ENCODE measurements at places on chromosomes 16 and 17.

DNA sequence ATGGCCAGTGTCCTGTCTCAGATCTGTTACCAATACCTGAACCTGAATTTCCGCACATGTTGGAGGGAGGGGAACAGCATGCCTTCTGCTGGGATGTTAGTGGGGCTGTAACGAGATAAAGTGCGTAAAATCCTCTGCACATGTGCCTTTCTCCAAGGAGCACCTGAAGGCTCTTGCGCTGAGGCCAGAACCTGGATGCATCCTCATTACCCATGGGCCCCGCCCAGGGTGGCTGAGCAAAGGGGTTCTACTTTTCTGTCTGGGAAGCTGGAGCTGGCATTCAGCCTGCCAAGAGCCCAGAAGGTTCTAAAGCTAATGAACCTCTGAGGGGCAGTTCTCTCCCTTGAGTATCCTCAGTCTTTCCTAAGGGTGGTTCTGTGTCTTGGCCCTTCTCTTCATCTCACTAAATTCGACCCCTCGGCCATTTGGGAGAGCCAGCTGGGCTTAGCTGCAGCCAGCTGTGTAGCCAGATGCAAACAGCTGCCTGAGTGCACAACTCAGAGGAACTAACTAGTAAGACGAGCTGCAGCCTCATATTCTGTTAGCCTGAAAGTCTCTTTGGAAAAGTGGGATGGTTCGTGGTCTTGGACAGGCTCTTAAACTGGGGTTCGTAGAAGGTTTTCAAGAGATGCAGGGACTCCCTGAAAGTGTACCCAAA lies 2.5 kb downstream of the ITGA3 start:
- no peak for DNase-seq

DNA sequence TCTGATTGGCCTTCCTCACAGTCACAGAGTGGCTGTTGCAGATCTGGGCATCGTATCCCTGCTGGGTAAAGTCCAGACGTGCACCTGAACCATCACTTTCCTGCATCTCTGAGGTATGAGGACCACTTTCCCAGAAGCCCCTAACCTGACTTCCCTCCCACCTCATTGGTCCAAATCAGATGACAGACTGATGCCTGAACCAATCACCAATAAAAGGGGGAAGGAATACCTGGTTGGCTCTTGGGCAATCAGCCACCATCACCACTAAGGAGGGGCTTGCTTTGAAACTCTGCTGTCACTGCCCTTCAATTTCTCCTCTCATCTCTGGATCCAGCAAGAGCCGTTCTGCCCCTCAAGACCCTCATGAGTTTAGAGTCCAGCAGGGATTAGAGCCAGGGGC lies 13.6 kb upstream of the WFDC1 start:
- no peak for DNase-seq

- no peak for DNase-seq
Measured at GRCh38 chr17:35559495-35560210, 966 bp downstream of the SLFN14 start.

DNA sequence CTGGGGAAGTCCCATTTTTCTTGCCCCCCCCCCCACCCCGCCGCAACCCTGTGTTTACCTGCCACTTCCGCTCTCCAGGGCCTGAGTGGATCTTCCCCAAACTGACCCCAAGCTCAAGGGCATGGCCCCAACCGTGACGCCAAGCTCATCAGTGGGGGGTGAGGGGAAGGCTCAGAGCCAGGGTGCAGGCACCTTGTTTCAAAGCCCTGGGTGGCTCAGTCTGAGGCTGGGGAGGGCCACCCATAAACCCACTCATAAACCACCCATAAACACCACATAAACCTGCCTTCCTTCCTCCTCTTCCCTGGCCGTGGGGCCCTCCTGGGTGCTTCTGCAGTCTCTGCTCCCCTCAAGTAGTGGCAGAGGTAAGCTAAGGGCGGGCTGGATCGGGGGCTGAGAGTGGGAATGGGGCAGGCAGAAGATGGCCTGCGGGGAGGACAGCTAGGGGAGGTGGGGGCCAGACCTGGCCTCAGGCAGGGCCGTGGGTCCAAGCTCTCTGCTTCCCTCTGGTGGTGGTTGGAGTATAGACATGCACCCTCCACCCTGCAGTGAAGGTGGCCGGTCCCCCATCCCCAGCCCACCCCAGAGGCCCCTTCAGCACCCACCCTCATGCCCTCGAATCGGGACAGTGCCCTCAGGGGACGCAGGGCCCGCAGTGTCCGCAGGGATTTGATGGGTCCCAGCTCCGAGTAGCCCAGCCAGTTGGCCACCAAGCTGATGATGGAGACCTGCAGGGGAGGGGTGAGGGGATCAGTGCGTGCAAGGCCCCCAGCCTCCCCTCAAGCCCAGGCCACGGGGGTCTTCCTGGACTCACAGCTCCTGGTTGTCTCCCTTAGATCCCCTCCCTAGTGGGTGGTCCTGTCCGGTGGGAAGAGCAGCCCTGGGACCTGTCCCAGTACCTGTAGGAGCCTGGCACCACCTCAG lies 14.6 kb upstream of the CD79B start:
- DNase-seq, result no peak

GRCh38 chr17:866568-867103 lies 84.5 kb downstream of the MRM3 start:
- no peak for DNase-seq

DNA sequence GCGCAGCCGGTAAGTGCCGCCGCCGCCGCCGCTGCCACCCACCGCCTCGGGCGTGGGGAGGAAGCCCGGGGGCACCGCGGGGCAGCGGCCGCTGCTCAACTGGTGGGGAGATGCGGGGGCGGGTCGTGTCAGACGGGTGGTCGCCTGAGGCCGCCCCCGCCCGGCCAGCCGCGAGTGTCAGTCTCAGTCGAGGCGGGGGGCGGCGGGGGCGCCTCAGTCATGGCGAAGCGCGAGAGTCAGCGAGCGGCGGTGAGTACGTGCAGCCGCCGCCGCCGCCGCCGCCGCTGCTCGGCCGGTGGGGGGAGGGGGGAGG lies 76.2 kb downstream of the CHD9 start:
- DNase-seq, result no peak

- no peak for DNase-seq
Measured at GRCh38 chr17:58626905-58627304, 64.9 kb downstream of the TEX14 start.

DNA sequence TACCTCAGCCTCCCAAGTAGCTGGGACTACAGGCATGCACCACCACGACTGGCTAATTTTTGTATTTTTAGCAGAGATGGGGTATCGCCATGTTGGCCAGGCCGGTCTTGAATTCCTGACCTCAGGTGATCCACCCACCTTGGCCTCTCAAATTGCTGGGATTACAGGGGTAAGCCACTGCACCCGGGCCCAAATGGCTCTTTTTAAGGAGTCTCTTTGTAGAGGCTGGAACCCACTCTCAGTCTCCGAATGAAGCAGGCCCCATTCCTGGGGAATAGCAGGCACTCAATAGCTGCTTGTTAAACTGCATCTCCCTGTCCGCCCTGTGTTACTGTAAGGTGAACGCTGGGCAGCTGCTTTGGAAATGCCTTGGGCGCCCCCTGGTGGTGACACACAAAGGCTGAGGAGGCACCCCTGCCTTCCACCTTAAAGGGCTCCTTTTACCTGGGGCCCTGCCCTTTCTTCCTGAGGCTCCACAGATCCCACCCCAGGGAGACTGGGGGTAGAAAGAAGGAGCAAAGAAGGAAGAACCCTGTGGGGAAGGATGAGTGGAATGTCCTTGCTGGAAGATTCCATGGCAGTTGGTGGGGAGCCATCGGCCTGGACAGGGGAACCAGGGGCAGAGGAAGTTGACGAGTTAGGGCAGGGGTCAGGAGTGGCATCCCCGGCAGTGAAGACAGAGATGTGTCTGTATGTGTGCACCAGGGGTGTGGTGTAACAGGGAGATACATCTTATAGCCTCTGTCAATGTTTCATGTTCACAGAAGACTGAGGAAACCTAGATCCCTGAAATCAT lies 6.1 kb upstream of the SP2 start:
- DNase-seq, result no peak

- DNase-seq, result no peak
Measured at GRCh38 chr17:64259922-64260321, 3.1 kb downstream of the TEX2 start.

- no peak for DNase-seq
Measured at GRCh38 chr16:88686062-88686438, 257 bp downstream of the SNAI3 start.

DNA sequence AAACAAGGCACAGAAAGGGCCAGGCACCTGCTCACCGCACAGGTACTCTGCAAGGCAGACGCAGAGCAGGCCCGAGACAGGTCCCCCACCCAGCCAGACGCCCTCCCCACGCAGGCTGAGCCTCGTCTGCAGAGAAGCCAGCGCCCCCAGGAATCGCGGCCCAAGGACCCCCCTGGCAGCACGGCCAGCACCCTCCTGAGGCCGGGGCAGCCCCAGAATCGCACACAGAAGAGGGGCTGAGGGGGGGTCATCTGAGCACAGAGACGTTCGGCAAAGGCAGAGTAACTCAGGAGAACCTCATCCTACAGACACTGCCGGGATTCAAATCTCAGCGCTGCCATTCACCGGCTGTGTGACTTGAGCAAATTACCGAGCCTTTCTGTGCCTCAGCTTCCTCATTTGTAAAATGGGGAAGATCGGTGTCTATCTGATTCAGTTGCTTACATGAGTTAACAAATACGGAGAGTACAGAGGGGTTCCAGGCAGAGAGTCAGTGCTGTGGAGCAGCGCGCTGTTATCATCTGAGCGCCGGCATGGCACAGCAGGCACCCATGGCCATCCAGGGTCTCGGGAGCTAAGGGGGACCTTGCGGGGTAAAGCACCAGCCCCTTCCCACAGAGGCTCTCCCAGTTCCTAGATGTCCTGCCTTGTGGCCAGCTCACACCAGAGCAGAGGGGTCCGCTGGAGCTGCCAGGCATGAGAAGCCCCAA lies 10.4 kb downstream of the EMC6 start:
- no peak for DNase-seq

DNA sequence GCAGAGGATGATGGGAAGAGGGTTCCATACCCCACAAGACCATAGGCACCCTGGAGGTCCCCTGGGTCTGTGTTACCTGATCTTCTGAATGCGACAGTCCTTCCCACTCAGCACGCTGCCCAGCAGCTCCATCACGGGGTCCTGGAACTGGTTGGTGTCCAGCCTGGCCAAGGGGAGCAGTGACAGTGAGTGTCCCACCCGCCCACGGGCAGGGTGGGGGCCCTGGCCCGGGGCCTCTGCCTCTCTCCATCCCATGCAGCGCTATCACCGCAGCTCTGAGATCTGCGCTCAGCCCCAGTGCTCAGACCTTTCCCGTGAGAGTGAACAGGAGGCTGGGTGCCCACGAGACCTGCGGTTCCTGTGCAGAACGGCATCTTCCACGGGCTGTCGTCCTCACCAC lies 15.6 kb downstream of the NLRC3 start:
- no peak for DNase-seq

GRCh38 chr16:74451951-74452758 lies 30.9 kb upstream of the CLEC18B start:
- DNase-seq, result no peak

DNA sequence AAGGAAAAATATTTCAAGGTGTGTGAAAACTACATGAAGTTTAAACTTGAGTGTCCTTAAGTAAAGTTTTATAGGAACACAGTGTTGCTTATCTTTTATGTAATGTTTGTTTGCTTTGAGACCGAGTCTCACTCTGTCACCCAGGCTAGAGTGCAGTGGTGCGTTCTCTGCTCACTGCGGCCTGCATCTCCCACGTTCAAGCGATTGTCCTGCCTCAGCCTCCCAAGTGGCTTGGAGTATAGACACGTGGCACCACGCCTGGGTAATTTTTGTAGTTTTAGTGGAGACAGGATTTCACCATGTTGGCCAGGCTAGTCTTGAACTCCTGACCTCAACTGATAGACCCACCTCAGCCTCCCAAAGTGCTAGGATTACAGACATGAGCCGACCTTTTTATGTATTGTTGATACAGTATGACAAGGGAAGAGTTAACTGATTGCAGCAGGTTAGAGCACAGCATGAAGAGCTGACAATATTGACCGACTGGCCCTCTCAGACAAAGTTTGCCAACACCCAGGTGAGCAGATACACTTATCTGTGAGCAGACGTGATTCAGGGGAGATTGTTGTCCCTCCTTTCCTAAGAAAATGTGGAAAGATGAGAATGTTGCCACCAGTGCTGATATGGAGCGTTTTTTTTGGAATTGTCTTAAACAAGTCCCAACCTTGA lies 373.7 kb downstream of the WWOX start:
- DNase-seq, result no peak

GRCh38 chr17:64357191-64357981 lies 33.3 kb downstream of the PECAM1 start:
- no peak for DNase-seq

- no peak for DNase-seq
Measured at GRCh38 chr16:86964796-86965241, 352.4 kb downstream of the C16orf95 start.

DNA sequence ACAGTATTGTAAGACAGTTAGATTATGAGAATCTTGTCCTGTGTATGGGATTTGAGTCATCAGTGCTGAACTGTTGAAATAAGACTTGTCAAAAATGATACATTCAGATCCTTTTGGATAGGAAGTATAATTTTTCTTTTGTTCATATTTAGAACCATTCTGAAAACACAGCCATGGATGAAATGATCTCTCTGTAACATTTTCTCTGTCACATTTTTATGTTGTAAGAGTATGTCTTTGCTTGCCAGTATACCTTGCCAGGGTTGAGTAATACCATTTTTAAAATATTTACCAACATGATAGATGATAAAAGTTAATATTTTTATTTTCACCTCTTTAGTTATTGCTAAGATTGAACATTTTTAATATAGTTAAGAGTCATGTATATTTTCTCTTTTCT lies 45.0 kb downstream of the NSRP1 start:
- no peak for DNase-seq

DNA sequence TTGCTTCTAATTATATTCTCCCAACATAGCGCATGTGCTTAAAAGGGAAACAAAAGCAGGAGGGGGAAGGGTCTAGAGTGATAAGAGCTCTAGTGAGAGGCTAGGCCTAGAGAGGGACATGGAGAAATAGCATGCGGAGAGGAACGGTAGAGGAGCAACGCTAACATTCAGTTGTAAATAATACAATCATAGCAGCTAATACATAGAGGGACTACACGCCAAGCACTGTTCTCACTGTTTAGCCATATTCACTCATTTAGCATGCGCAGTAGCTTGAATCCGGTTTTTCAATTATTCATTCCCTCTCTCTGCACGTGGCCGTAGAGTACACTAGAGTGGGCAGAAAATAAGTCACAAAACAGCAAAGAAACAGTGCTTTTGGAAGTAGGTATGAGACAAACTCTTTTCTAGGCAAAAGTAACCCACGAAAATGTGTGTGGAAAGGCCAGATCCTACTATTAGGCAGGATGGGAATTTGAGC lies 1.7 kb upstream of the ALOX12 start:
- no peak for DNase-seq

Measured in cortex of kidney (tissue), 1 donor.